Naive B cell (primary cell): ENCODE measurements at places on chromosomes 7 and 10. TPM values are rescaled to one million over a fixed set of nuclear protein-coding genes. Genes with fewer than 3 reads are reported as not detected.

DNA sequence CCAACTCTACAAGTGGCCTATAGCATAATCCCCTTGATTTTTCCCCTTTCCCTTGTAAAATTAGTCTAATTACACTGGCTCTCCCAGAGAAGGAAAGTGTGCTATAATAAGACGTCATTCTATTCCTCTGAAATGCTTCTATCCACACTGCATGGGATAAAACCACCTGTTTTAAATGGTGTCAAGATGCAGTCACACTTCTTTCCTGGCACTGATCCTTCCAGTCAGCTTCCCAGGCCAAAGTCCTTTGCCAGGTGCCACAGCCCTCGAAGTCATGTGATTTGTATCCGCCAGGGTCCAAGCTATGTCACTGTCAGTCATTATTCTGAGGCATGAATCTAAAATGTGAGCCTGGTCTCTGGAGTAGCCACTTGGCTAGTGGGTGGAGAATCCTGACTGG is 169.0 kb upstream of the KIAA1217 start:
- DNase-seq: no peak

- DNase-seq: no peak
Observed at GRCh38 chr7:41538810-41539724, 163.8 kb downstream of the INHBA start.

DNA sequence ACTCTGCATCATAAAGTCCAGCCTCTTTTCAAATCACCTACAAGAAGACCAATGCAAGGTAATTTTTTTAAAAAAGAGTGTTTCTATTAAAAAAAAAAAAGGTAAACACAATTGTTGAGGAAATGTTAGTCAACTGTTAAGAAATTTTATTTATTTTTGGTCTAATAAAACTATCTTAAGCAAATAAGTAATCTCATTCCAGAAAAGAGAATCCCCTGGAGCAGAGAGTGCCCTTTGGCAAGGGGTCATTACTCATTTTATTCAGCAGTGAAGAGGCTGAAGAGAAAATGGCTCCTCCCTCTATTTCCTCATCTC is 63.4 kb upstream of the GSDME start:
- DNase-seq: no peak

- no peak for DNase-seq
Observed at GRCh38 chr10:104617831-104618230, 23.3 kb upstream of the SORCS3 start.

DNA sequence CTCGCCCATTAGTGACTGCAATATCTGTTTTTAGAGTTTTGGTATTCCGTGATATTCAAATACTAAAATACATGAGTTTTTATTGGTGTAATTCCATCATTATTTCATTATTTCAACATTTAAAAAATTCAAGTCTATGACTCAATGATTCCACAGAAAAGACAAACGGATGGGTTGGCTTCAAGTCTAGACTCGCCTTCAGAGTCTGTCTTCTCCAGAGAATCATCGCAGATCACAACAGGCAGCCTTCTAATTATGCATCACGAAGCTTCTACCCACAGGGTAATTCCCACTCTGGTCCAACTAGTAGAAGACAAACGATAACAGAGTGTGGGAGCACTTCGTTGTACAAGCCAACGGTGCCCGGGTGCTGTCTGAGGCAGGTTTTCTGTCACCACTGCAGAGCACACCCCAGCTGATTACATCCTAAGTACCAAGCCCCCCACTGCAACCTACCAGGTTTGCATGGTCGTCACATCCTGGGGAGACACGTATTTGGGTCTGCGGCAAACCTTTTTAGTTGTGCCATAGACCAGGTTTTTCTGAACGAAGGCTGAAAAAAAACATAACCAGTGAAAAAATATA is 28.9 kb downstream of the PARP12 start:
- no peak for DNase-seq

Gene SUN3
- 1.0 TPM for polyA plus RNA-seq

Gene HOXA6
- not detected for polyA plus RNA-seq

DNA sequence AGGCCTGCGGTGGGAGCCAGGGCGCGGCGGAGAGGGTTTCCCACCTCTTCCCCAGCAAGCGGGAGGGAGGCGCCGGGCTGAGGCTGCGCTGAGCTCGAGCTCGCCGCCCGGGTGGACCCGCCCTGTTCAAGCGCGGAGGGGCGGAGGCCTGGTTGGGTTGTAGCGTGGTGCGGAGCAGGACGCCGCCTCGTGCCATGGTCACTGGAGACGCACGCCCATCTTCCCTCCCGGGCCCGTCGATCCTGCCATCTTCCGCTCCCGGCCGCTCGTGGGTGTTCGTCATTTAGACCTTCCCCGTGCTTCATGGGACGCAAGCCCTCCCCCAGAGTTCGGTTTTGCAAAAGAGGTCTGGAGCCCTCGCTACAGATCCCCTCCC is 9.3 kb upstream of the EN2 start:
- no peak for DNase-seq

Gene FKBP6
- not detected for polyA plus RNA-seq
